ACHN (cell line): ENCODE measurements at places on chromosomes 1 and 21.

- DNase-seq = peak; percentile 4
These were observed 31.3 kb downstream of the PTGFRN start for GRCh38 chr1:116940814-116941599.

GRCh38 chr1:205091043-205091740, 6.9 kb upstream of the TMEM81 start:
- DNase-seq = no peak

- no peak for DNase-seq
These were observed 178.6 kb downstream of the BACH1 start for GRCh38 chr21:29477347-29477746.

DNA sequence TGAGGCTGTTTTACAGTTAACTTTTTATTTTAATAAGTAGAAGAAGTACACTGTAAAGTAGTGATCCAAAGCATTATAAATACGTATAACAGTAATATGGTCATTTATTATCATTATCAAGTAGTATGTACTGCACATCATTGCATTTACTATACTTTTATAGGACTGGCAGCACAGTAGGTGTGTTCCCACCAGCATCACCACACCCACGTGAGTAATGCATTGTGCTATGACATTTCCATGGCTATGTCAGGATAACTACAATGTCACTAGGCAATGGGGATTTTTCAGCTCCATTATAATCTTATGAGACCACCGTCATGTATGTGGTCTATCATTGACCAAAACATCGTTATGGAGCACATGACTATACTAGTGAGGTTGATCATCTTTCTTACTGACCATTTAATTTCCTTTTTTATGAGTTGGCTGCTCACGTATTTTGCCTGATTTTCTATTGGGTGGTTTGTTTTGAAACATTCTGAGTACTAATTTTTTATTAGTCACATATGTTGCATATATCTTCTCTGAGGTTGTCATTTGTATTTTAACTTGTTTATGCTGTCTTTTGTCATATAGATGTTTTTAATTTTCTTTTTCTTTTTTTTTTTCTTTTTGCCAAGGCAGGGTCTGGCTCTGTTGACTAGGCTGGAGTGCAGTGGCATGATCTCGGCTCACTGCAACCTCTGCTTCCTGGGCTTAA, 25.3 kb upstream of the SHCBP1L start:
- no peak for DNase-seq

DNA sequence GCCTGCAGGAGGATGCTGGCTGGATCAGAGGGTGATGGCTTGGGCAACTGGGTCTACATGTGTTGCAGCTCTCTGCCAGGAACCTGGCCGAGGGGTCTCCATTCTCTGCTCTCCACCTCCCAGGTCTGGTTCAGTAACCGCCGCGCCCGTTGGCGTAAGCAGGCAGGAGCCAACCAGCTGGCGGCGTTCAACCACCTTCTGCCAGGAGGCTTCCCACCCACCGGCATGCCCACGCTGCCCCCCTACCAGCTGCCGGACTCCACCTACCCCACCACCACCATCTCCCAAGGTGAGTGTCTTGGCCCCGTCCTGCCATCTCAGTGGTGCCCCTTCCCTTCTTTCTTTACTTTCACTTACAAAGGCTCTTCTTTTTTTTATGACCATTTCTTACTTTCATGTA, 69.9 kb downstream of the PAX7 start:
- DNase-seq = no peak

DNA sequence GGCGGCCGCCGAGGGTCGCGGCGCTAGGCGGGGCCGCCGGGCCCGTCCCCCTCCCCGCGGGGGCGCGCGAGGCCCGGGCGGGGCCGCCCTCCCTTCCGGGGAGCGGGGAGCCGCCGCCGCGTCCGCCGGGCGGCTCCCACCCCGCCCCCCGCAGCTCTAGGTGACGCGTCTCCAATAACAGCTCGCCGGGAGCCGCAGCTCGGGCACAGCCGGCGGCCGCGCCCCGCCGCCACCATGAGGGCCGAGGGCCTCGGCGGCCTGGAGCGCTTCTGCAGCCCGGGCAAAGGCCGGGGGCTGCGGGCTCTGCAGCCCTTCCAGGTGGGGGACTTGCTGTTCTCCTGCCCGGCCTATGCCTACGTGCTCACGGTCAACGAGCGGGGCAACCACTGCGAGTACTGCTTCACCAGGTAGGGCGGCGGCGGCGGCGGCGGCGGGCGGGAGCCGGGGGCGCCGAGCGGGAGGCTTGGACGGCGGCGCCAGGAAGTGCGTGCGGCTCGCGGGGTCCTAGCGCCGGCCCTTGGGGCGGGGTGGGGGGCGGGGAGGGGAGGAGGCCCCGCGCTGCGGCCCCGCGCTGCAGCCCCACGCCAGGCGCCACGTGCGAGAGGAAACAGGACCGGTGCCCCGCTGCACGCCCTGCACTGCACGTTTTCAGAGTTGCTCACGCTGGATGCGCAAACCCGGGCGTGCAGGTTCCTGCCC, at the start of gene SMYD2:
Gene SMYD2, plus strand, starts transcription at position 139 of the 699 bp plus-strand sequence. Its CDS starts 96 bp downstream, at position 235.
- DNase-seq = peak; percentile 77

DNA sequence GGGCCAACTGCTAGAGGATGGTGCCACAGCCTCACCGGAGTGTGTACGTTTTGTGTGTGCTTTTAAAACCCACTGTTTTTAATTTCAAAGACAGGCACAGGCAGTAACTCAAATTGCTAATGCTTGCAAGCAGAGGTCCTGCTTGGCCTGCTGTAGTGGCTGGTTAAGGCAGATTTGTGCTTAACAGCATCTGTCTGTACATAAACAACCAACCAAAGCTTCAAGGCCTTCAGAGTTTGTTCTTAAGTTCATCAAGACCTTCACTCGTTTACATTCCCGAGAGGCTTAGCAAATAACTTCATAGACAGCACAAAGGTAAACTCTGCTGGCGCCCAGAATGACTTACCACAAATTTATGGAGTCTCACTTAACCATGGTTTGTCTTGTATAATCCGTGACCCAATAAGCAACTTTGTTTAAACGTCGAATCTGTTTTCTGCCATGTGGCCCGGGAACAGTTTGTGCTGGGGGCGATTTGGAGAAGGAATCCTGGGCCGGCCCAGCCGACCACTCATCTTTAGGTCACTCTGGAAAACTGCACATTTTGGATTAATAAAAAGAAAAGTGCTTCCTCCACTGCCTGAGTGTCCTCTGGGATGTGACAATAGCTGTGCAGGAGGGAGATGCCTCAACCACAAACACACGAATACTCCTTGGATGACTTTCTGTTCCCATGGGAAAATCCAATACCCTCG, 58.1 kb downstream of the CAPZB start:
- no peak for DNase-seq

DNA sequence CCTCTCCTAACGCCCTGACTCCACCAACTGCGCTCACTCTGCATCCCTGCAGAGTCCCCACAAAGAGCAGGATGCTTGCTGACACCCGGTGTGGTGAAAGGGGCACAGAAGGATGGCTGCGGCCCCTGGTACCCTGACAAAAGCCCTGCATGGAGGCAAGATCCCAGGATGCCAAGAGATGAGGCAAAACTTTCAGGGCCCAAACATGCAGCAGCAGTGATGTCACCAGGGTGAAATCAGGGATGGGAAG, 36.6 kb downstream of the SLC9A1 start:
- no peak for DNase-seq

GRCh38 chr1:9101510-9102146, 27.3 kb downstream of the GPR157 start:
- DNase-seq = peak; percentile 63

GRCh38 chr1:32303997-32304622, 12.2 kb downstream of the HDAC1 start:
- no peak for DNase-seq

GRCh38 chr1:111629190-111629954, 9.8 kb downstream of the RAP1A start:
- DNase-seq = no peak

DNA sequence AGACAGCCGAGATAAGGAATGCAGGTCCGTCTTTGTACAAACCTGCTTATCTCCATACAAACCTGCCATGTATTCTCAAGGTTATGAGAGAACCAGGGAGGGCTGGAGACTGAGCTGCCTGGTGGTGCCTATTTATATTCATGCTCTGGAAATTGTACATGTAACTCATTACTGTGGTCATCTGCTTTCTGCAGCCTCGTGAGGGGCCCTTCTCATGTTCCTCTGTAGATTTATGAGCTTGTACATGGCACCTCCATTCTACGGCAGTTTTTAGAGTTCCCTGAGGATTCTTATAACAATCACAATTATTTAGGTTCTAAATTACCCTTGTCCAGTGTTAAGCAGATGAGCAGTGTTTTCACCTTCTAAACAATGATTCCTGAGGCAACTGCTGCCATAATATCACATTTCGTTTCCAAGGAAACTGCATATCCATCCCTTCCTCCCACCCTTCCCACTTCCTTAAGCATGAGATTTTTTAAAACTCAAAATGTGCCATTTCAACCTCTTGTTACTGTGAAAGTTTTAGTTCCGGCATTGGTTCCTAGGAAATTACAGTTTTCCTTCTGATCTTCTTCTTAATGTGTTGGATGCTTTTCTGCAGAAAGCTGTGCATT, 112.1 kb downstream of the ST6GALNAC3 start:
- no peak for DNase-seq

GRCh38 chr1:210692796-210693195, 364.1 kb downstream of the HHAT start:
- no peak for DNase-seq

- DNase-seq = no peak
These were observed 24.9 kb upstream of the CTBS start for GRCh38 chr1:84598846-84599741.

DNA sequence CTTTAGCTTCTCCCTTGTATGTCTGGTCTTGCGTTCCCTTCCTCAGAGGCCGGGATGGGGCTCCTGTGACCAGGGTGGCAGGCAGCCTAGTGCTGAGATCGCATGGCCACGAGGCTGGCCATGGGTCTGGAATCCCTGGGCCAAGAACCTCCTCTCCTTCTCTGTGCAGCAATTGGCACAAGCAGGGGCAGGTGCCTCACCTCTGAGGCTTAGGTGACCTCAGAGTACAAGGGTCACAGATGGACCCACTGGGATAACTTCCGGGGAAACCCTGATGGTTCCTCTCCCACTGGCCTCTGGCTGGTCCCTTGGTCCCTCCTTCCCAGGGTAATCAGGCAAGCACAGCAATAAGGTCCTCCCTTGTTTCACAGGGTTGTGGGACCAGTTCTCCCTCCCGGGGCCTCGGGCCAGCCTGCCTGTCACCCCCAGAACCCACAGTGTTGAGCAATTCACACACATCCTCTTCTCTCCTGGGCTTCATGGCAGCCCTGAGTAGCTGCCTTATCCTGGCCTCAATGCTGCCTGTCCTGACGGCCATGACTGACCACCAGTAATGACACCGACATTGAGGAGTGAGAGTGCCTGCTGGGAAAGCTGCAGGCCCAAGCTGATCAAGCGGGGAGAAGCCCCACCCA, 38.6 kb downstream of the BMP8A start:
- no peak for DNase-seq

- no peak for DNase-seq
These were observed 885 bp upstream of the SSBP3 start for GRCh38 chr1:54407154-54407403.

DNA sequence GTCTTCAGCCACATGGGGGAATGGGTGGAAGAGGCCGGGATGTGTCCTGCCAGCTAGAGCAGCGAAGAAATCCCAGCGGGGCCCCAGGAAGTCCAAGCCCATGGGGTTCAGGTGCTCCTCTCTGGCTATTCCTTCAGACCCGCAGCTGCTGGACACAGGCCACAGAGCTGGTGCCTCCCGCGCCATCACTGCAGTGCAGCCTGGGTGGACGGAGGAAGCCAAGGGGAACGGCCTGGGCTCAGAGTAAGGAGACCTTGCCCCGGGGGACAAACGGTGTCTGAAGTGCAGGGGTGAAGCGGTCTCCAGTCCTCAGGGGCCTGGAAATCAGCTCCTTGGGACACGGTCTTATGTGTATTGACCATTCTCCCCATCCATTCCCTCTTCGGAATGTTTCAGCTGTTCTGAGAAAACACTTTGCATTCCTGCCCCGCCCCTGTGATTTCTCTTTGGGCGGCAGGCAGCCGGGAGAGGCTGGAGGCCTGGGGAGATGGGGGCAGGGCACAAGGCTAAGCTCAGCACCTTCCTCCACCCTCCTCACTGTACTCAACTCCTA, 18.4 kb downstream of the MTHFR start:
- DNase-seq = peak; percentile 33

DNA sequence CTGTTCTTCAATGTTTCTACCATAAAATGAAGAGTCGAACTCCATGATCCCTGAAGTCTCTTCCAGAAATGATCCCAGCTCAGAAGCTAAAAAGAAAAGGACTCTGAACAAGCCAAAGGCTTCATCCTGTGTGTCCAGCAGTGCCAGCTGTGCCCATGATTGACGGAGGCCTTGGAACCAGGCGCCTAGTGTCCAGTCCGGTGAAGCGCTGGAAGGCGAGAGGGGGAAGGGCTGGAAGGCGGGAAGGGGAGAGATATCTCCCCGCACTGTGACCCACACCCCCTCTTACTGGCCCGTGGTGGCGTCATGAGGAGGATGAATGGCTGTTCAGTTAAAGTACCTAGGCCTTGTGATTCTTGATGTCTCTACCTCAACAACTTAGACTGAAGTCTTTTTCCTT, 10.4 kb upstream of the PLEKHA6 start:
- no peak for DNase-seq

DNA sequence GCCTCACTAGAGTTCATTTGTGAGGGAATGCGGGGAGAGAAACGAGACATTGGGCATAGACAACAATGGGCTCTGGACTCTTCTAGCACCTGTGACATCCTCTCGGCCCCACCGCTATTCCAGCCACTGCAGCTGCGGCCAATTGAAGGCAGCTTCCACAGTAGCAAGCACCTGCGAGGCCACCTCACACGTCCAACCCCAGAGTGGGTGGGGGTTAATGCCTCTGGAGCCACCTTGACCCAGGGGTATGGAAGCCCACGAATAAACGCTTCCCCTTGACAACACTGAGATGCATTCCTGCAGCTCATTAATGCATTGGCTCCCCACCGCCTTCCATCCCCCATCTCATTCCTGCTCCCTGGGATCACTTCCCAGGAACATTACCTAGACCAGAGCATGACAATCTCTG, 104.4 kb downstream of the GLIS1 start:
- DNase-seq = no peak

- peak; percentile 67 for DNase-seq
These were observed at the start of gene RPS6KA1 for GRCh38 chr1:26529655-26530409. Gene RPS6KA1 (plus strand): TSS chr1:26529761. CDS start chr1:26529921, 160 bp downstream.

- DNase-seq = no peak
These were observed 2.7 kb downstream of the RNASEL start for GRCh38 chr1:182586380-182586779.

DNA sequence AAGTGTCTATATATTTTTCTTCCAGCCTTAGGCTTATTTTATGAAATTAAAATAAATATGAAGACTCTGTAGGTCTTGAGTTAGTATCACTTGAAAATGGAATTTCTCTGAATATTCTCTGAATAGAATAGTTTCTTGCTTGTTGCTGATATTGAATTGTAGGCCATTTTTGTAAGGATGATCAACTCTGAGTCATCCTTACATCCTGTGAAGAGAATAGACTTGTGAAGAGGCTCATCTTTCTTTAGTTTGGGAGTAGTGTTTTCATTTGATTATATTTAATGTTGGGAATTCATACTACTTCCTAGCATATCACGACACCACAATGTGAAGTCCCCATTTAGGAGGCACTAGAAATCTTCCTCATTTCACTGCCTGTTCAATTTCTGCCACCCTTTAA, 27.5 kb upstream of the CD1D start:
- no peak for DNase-seq
